ENCODE measurements at places on chromosomes 1 and 21. TPM values are rescaled to one million over a fixed set of nuclear protein-coding genes. Genes with fewer than 3 reads are reported as not detected.

CELA2A gene
- total RNA-seq = not detected

KAZN gene
- total RNA-seq = 0.60 TPM

PSMB4 gene
- 360 TPM for total RNA-seq

SCP2 gene
- 102 TPM for total RNA-seq

KIF2C gene
- 13.3 TPM for total RNA-seq

Measured in lung microvascular endothelial cell (primary cell).